ENCODE measurements at places on chromosomes 7 and 10. TPM values are rescaled to one million over a fixed set of nuclear protein-coding genes. Genes with fewer than 3 reads are reported as not detected.

The CNNM1 gene
- 1.4 TPM for total RNA-seq

The JCAD gene
- total RNA-seq = 0.49 TPM

The ADIRF gene
- 0.49 TPM for total RNA-seq

The CTNNA3 gene
- not detected for total RNA-seq

The VIPR2 gene
- total RNA-seq = not detected

The CEP55 gene
- 132 TPM for total RNA-seq

The NXPH1 gene
- not detected for total RNA-seq

The COBL gene
- total RNA-seq = not detected

The TMEM176B gene
- total RNA-seq = not detected

The TDRD1 gene
- total RNA-seq = not detected

The LRIT1 gene
- not detected for total RNA-seq

The PAPOLB gene
- not detected for total RNA-seq

The SLC13A1 gene
- not detected for total RNA-seq

The ZNF316 gene
- 6.3 TPM for total RNA-seq

The TIMM23B gene
- total RNA-seq = 8.8 TPM

The C10orf67 gene
- total RNA-seq = not detected

The CYP17A1 gene
- not detected for total RNA-seq

The SLC16A12 gene
- under 0.01 TPM for total RNA-seq

The TET1 gene
- total RNA-seq = 6.1 TPM

The INA gene
- 7.9 TPM for total RNA-seq

The HOXA6 gene
- total RNA-seq = 7.2 TPM

The ABCB1 gene
- total RNA-seq = under 0.01 TPM

The TMEM130 gene
- 0.12 TPM for total RNA-seq

The ANKRD61 gene
- total RNA-seq = 0.20 TPM

The FMC1 gene
- 42.9 TPM for total RNA-seq

The TMEM120A gene
- 27.8 TPM for total RNA-seq

The SRRM3 gene
- total RNA-seq = not detected

The ASCC1 gene
- 33.3 TPM for total RNA-seq

The TMEM168 gene
- 19.8 TPM for total RNA-seq

The TUBAL3 gene
- 1.4 TPM for total RNA-seq

The TRIM50 gene
- total RNA-seq = not detected

The BPGM gene
- total RNA-seq = 36.3 TPM

The PBLD gene
- 1.4 TPM for total RNA-seq

The CCL24 gene
- not detected for total RNA-seq

The SPDYE11 gene
- total RNA-seq = not detected

The EVX1 gene
- total RNA-seq = not detected

The PPIA gene
- 10,456 TPM for total RNA-seq

The UCN3 gene
- total RNA-seq = not detected

The SLC26A3 gene
- not detected for total RNA-seq

The ENO4 gene
- not detected for total RNA-seq

The TFPI2 gene
- total RNA-seq = 267 TPM

The CDCA7L gene
- total RNA-seq = 66.2 TPM

The CNTNAP2 gene
- not detected for total RNA-seq

The VWC2 gene
- total RNA-seq = not detected

The PNLIPRP3 gene
- total RNA-seq = not detected

The COL28A1 gene
- not detected for total RNA-seq

Data from RPMI7951 (cell line).